GM12878 (cell line): ENCODE measurements at places on chromosomes 16 and 17.

GRCh38 chr17:62871291-62871690 is 63.2 kb upstream of the MARCHF10 start:
- no peak for DNase-seq

GRCh38 chr17:72093707-72094106 is 27.1 kb upstream of the SOX9 start:
- DNase-seq = no peak

DNA sequence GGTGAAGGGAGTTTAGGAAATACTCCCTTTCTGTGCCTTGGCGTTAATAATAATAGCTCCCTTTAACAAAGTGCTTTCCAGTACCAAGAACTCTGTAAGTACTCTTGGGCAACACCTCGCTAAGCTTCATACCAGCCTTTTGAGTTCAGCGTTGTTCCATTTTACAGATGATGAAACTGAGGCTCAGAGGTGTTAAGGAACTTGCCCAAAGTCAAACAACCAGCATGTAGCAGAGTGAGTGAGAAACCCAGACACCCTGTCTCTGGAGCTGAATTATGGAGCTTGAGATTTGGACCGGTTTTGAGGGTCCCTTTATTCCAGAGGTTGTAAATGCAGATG is 607 bp downstream of the KATNIP start:
- DNase-seq = no peak

DNA sequence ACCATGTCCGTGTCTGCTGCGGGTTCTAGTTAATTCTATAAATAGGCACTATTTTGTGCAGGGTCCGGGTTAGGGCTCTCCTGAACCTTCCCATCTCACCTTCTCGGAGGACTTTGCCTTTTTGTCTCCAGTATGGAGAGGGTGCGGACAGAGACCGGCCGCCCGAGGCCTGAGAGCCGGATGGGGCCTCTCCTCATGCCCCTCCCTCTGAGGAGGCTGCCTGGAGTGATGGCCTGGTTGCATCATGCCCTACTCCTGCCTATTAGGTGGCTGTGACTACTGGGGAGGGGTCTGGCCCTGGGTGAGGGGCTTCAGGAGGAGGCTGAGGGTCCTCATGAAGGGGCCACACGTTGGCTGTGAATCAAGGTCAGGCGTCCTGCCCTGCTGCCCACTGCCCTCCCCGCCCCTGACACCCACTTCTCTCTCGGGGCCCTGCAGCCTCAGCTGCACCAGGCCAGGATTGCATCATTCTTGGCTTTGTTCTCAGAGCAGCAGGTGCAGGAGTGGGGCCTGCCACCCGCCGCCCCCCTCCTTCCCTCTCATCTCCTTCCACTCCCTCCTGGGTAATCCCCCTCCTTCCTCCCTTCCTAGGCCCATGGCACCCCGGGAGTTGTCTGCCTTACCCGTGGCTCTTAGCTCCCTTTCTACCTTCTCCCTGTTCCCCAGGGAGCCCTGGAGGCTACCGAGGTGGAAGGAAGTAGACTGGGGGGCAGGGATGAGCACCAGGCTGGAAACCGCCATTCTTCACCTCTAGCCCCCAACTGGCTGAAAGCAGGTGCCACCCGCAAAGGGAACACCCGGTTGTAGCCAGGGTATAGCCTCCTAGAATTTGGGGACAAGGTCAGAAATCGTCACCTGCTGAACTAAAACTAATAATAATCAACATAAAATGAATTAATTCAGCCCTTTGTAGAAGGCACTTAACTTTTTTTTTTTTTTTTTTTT is 12.7 kb upstream of the ARHGAP23 start:
- peak; percentile 11 for DNase-seq
